ENCODE measurements at places on chromosomes 1 and 21. TPM values are rescaled to one million over a fixed set of nuclear protein-coding genes. Genes with fewer than 3 reads are reported as not detected.

GRCh38 chr1:231628207-231628876 is 1.8 kb downstream of the DISC1 start:
- no peak for DNase-seq

GRCh38 chr1:99645203-99645602 is 710 bp upstream of the PALMD start:
- no peak for DNase-seq

- DNase-seq = no peak
Observed at GRCh38 chr1:157136133-157136532, 2.1 kb downstream of the ETV3 start.

DNA sequence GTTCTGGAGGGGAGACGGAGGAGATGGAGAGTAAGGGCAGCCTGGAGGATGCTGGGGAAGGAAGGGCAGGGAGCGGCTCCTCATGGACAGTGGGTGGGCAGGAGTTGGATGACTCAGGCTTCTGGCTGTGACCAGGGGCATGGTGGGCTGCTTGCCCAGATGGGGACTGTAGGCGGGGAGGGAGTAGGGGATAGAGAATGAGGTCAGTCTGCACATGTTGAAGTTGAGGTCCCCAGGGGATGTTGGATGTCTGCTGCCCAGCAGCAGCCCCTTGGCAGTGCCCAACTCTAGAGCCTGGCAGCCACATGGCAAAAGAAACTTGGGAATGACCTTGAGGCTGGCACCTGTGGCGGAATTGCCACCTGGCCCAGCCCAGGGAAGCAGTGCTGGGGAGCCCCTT is 6.4 kb downstream of the SELENON start:
- DNase-seq = no peak

- DNase-seq = no peak
Observed at GRCh38 chr21:38241029-38241740, 15.6 kb upstream of the KCNJ15 start.

DNA sequence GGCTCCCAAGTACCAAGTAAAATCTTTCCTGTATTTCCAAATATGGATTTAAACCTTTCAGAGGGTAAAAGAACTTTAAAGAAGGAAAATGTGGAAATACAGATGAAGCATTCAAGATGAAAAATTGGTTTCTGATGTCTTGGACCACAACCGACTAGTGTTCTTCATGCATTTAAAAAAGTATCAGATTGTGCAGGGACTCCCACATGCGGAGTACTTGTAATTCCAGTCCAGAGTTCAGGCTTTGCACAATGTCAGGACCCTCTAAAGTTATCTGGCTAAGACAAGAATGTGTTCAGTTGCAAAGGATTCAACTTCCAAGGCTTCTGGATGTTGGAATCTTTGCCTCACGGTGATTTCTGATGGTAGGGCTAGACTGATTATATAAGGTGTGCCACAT is 66.7 kb downstream of the RGL1 start:
- no peak for DNase-seq

GRCh38 chr1:204627436-204627835 is 58.1 kb downstream of the LRRN2 start:
- DNase-seq = no peak

GRCh38 chr1:1162597-1163537 is 10.8 kb upstream of the TTLL10 start:
- DNase-seq = no peak

DNA sequence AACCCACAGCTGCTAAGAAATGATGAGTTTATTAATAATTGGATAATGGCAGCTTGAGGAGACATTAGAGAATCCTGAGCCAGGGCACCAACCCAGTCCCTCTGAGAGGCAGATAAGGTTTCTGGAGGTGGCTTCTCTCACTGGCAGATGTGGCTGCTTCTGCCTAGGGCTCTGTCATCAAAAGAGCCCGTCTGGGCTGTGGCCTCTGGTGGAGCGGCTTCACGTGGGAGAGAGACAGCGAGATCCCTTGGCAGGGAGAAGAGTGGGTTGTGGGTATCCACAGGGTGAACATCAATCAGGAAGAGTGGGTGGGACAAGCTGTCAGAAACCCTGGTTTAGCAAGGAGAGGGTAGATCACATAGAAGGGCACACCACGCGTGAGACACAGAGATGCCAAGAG is 30.0 kb downstream of the VWA5B1 start:
- DNase-seq = no peak

GRCh38 chr1:20168564-20169491 is 17.1 kb upstream of the UBXN10 start:
- no peak for DNase-seq

GRCh38 chr1:224493269-224493668 is 58.7 kb upstream of the WDR26 start:
- DNase-seq = no peak

DNA sequence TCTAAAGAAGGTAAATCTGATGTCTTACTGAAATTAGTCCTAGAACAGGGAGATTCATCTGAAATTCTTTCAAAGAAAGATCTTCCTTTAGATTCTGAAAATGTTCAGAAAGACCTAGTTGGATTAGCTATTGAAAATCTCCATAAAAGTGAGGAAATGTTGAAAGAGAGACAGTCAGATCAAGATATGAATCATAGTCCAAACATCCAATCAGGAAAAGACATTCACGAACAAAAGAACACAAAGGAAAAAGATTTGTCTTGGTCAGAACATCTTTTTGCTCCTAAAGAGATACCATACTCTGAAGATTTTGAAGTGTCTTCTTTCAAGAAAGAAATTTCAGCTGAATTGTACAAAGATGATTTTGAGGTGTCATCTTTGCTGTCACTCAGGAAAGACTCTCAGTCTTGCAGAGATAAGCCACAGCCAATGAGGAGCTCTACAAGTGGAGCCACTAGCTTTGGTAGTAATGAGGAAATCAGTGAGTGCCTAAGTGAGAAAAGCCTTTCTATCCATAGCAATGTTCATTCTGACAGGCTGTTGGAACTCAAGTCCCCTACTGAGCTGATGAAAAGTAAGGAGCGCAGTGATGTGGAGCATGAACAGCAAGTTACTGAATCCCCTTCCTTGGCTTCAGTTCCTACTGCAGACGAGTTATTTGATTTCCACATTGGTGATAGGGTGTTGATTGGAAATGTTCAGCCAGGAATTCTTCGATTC is 61.6 kb upstream of the QSOX1 start:
- DNase-seq = no peak

DNA sequence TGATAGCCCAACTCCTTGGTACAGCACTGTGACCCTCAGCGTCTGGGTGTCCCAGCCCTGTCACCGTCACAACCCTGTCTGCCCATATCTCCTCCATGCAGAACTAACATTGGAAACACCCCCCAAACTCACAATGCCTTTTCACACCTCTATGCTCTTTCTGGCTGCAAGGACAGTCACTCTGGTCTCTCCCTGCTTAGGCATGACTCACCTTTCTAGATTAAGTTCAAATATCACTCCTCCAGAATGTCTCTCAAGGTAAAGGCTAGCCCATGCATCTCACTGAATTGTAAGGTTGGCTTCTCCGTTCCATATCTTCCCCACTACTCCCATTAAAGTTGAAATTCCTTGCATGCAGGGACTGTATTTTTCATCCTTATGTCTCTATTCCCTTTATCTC is 17.0 kb upstream of the CAPN8 start:
- no peak for DNase-seq

DNA sequence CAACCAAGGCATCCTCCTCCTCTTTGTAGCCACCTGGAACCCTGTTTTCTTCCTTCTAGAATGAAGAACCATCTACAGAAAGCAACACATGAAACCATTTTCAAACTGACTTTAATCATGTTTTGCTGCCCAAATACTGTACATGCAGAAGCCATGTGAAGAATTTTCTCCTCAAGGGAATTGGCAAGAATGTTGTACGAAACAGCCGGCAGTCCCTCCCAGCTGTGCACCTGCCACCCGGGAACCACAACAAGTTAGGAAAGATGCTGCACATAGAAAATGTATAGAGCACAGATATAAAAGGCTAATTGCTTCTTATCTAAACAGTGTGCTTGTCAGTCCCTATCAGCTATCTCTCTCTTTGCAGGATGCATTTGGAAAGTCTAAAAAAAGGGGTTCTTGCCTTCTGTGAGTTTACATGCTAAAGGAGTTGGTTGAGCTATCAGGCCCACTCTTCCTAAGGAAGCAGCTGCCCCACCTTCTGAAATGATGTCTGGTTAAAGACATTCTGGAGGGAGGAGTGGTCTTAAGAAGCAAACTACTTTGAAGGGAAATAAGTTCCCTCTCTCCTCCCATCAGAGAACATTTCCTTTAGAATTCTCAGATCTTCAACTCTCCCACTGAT is 44.8 kb downstream of the RIMS3 start:
- no peak for DNase-seq

- DNase-seq = no peak
Observed at GRCh38 chr1:9165396-9165795, 36.5 kb upstream of the GPR157 start.

The ANXA9 gene
- not detected for total RNA-seq

The CYP4X1 gene
- not detected for total RNA-seq

The GBP1 gene
- total RNA-seq = 106 TPM

The CRB1 gene
- not detected for total RNA-seq

All from activated CD8-positive, alpha-beta memory T cell treated with anti-CD3 and anti-CD28 coated beads, Interleukin-2, amount 10 ng/mL, durations not matched to agents 7 days and 5 days (primary cell).